Stimulated activated CD8-positive, alpha-beta memory T cell treated with anti-CD3 and anti-CD28 coated beads, Interleukin-4, amount 100 ng/mL, for 1 hour (primary cell): ENCODE measurements at places on chromosomes 4 and X.

GRCh38 chr4:16862697-16863096, 35.7 kb downstream of the LDB2 start:
- DNase-seq: no peak

DNA sequence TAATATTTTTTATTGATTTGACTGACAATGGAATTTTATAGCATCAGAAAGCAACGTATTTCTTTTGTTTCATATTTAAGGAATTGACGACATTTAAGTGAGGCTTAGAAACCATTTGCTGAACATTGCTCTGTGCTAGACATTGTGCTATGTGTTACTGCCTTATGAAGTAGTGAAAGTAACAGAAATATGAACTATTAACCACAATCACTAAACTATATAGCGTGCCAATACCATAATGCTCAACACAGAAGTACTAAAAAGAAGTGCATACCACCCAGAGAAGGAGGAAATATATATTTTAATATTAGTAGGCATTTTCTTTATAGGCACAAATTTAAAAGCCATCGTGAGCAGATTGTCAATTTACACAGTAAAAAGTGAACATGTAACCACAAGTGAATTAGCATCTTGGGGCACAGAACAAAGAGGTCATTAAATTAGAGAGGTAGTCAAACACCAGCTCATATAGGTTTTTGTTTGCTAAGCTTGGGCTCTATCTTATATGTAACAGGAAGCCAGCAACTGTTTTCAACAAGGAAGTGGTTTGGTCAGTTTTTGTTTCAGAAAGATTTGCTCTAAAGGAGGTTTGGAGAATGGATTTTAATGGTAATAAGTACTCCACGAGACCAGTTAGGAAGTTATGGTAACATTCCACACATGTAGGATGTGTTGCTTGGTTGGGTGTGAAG, 270.7 kb downstream of the GRXCR1 start:
- no peak for DNase-seq

DNA sequence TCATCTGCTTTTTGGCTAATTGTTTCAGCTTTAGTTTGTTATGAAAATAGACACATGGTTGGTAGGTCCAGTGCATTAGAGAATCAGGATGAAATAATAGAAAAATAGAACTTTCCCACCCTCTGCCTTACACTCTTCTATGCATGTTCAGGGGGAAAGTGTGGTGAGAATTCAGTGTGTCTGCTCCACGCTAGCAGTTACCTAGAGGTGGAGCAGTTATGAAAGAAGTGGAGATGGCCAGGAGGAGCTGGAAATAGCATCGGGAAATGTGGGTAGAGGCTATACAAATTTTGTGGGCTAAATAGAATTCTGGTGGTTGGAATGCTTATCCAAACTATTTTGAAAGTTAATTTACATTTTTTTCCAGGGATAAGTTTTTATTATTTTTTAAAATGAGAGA, 91.4 kb upstream of the MAD2L1 start:
- DNase-seq: no peak

DNA sequence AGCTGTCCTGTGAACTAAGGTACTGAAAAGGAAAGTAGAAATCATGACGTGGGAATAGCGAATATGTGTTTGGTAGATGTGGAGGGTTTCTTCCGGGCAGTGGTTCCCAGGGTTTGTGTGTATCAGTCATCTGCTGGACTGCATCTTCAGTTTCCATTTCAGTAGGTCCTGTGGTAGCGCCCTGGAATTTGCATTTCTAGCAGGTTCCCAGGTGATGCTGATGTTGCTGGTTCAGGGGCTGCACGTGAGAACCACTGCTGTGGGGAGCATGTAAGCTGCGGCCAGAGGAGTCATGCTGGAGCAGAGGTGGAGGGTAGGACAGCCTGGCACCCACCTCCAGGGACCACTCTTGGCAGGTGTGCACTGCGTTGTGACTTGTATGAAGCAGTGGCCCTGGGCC, 47.1 kb downstream of the ARHGAP10 start:
- DNase-seq: no peak

GRCh38 chr4:169209388-169209883, 61.3 kb downstream of the SH3RF1 start:
- no peak for DNase-seq

GRCh38 chr4:70153937-70154336, at the start of gene PRR27:
Gene PRR27 (plus strand): TSS chr4:70154237. CDS start chr4:70154376, 139 bp downstream.
- DNase-seq: no peak

- no peak for DNase-seq
Measured at GRCh38 chr4:22237846-22238494, 277.9 kb downstream of the ADGRA3 start.

DNA sequence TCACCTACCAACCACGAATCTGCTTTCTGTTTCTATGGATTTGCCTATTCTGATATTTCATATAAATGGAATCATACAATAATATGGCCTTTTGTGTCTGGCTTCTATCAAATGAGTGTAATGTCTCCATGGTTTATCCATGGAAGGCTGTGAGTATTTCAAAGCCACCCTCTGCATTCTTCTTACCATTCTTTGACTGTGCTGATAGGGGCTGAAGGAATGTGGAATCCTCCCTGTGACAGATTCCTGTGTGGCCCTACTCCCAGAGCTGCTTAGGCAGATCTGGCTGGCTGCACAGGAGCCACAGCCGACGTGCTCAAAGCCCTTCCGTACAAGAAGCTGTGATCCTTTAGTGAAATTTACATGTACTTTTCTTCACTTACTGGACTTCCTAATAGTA, 163.2 kb downstream of the HS6ST2 start:
- DNase-seq: no peak

DNA sequence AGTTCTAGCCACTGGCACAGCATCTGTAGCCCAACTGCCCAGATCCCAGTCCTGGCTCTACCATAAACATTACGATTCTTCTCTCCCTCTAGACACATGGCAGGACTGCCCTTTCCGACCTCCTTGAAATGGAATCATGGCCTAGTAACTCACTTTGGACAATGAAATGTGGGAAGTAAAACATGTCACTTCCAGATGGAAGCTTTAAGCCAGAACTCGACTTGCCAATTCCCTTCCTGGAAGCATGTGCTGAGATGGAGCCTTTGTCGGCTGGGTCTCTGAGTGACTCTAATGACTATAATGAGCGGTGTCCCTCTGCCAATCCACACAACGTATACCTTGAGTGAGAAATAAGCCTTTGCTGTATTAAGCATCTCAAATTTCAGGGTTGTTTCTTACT, 34.7 kb downstream of the SH3RF1 start:
- no peak for DNase-seq

DNA sequence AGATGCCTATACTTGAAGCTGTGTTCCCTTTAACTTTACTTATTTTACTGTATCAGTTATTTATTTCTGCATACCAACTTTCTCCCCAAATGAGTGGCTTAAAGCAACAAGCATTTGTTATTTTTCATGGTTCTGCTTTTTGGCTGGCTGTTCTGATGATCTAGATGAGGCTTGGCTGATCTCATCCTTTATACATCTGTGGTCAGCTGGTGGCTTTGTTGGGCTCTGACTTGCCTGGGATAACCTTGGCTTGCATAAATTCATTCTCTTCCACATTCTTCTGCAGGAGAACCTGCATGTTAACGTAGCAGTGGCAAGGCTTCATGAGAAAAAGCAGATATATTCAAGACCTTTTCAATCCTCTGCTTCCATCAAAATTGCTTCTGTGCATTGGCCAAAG, 1317.6 kb downstream of the ADGRL3 start:
- DNase-seq: no peak

- DNase-seq: no peak
Measured at GRCh38 chr4:19300213-19300612, 951.5 kb upstream of the SLIT2 start.

GRCh38 chr4:101944649-101945048, 154.1 kb downstream of the BANK1 start:
- DNase-seq: no peak

DNA sequence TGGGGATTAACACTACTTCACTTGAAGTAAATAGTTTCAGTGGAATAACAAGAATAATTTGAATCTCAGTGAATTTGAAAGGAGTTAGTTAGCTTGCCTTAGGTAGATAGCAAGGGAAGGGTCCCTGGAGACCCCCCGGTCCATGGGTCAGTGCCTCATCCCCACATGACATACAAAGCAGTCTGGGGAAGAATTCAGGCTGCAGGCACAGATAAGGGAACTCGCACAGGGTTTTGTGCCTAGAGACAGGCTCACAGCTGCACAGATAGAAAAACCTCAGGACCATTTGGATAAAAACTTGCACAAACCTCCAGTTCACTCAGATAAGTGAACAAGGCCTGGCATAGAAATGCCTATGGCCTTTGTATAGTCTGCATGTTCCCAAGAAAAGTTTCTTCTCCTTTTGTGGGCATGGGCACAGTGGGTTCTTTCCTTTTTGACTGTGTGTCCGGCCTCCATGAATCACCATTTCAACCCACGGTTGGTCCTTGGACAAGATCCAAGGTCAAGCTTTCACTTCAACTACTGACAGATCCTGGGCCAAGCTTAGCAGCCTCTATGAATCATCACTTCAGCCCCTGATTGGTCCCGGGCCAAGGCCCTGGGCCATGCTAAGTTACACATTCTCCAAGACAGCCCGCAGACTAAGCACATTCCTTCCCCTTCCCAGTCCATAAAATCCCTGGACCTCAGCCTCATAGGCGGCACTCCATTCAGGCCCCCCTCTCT, 108.3 kb upstream of the KLHL4 start:
- no peak for DNase-seq

DNA sequence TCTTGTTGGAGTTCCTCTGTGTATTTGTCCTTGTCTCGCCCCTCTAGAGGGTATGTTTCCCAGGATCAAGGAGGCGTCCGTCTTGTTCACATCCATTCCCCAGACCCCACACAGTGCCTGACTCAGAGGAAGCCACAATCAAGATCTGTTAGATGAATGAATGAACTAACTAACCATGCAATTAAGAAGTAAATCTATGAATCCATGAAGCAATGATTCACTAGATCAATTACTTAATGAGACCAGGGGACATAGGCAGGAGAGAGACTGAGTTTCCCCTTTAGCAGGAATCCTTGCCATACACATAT, 11.9 kb downstream of the BLOC1S4 start:
- DNase-seq: no peak

DNA sequence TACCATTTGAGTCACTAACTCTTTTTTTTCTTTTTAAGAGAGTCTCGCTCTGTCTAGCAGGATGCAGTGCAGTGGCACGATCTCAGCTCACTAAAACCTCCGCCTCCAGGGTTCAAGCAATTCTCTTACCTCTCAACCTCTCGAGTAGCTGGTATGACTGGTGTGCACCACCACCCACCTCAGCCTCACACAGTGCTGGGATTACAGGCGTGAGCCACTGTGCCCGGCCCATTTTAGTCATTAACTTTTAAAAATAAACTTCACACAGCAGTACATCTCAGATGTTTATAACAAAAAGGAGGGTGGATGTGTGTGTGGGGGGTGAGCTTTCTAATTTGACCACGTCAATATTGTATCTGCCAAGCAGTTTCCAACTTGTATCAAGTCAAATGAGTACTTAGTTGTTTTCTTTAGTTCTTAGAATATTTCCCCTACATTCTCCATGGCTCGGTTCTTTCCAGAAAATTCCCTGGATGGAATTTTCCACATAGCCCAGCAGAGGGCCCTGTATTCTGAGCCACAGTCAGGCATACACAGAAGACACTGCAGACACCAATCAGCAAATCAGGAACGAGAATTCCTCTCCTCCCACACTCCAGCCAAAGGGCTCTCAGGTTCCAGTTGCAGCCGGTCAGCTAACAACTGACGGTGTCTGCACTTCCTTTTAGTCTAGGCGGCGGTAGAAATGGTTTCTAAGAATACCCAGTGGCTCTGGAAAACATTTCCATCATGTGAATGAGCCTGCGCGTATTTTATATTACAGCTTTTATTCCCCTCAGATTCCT, 20.1 kb upstream of the ARAF start:
- no peak for DNase-seq

GRCh38 chrX:96729053-96729452, 44.4 kb downstream of the DIAPH2 start:
- no peak for DNase-seq

GRCh38 chrX:122004127-122004526, 956.7 kb downstream of the GLUD2 start:
- no peak for DNase-seq

DNA sequence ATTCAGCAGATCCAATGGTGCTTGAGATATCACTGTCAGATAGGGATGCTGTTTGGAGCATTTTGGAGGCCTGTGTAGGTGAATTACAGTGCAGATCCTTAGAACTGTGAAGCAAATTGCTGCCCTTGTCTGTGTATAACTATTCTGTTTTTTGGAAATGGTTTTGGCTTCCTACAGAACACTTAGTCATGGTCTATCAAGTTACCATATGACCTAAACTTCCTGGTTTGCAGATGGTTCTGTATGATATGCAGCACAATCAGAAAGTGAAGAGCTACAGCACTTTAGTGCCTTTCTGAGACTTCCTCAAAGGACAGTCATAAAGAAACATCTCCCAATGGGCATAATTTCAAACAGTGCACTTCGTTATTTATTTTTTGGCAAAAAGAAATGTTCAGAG, 688.6 kb downstream of the SH3BGRL start:
- DNase-seq: no peak

DNA sequence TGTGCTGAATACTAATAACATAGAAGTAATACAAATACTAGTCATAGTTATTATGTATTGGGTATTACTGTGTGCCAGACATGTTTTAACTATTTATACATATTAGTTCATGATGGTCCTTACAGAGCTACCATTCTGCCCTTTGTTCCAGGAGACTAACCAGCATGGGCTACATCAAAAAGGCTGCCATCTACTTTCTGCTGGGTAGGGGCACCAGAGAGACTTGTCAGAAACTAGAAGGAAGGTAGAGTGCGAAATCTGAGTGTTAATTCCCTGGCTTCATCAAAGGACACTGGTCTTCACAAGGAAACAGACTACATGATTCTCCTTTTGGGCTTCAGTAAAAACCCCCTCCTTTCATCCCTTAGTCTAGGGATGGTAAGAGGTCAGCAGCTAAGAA, 347.8 kb downstream of the GBA3 start:
- no peak for DNase-seq

- no peak for DNase-seq
Measured at GRCh38 chrX:99033226-99033901, 1376.7 kb downstream of the PCDH19 start.

- no peak for DNase-seq
Measured at GRCh38 chr4:42638993-42639392, 17.9 kb downstream of the ATP8A1 start.

DNA sequence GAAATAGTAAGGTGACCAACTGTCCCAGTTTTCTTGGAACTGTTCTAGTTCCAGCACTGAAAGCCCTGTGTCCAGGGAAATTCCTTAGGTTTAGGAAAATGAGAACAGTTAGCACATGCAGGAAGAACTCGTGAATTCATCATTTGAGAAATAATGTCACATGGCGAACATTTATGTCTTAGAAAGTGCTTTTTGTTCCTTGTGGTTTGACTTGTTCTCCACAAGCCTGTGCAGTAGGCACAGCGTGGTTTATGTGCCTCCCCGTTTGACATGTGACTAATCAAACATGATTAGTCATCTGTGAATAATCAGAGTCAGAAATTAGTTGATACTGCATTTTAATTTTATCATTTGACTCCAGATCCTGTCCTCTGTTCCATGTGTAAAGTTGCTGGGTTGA, 556.0 kb upstream of the CPEB2 start:
- DNase-seq: no peak
